ENCODE measurements at places on chromosomes 16 and 17.

DNA sequence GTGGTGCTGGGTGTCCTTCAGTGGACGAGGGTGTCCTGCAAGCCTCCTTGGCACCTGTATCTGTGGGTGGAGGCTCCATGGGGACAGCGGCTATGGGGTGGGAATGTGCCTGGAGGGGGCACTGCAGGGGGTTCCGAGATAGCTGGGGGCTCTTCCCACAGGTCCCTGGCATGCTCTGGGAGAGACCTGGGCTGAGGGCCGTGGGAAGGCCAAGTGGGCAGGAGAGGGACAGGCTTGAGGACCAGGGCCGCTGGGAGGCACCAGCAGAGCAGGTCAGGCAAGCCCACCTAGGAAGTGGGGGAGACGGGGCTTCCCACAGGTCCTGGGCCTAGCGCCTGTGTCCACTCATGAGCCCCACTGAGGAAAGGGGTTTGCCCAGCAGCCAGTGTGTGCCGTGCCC lies 9.7 kb downstream of the LRRC75A start:
- H3K4me3 ChIP-seq = no peak overlapping the region
- DNase-seq = no peak
- H3K27ac ChIP-seq = no peak overlapping the region
- peaks cover 7% of the 10 kb centered on the region for H3K4me1 ChIP-seq
- H3K36me3 ChIP-seq = no peaks in the 10 kb centered on the region

GRCh38 chr16:84103678-84104077 lies 13.1 kb downstream of the MBTPS1 start:
- no peak overlapping the region for H3K27ac ChIP-seq
- no peak overlapping the region for H3K4me3 ChIP-seq
- no peaks in the 10 kb centered on the region for H3K4me1 ChIP-seq

- H3K27me3 ChIP-seq = no peaks in the 10 kb centered on the region
- DNase-seq = no peak
- H3K27ac ChIP-seq = no peak within 1 kb of the TSS
These were observed at the start of gene CACNG3 for GRCh38 chr16:24255456-24256371. Gene CACNG3, plus strand, starts transcription at chr16:24256335. Its CDS starts 420 bp downstream, at chr16:24256755.

GRCh38 chr16:4358831-4359561 lies 7.9 kb upstream of the PAM16 start:
- no peaks in the 10 kb centered on the region for H3K4me1 ChIP-seq
- no peaks in the 10 kb centered on the region for H3K27me3 ChIP-seq
- H3K27ac ChIP-seq = no peak overlapping the region
- no peak for DNase-seq
- peaks cover 12% of the 10 kb centered on the region for H3K36me3 ChIP-seq

GRCh38 chr16:974611-975261 lies 4.0 kb upstream of the LMF1 start:
- H3K4me3 ChIP-seq = no peak overlapping the region
- H3K27me3 ChIP-seq = no peaks in the 10 kb centered on the region
- peak overlapping the region; percentile 84 for H3K27ac ChIP-seq
- H3K4me1 ChIP-seq = peaks cover 21% of the 10 kb centered on the region
- no peaks in the 10 kb centered on the region for H3K36me3 ChIP-seq

DNA sequence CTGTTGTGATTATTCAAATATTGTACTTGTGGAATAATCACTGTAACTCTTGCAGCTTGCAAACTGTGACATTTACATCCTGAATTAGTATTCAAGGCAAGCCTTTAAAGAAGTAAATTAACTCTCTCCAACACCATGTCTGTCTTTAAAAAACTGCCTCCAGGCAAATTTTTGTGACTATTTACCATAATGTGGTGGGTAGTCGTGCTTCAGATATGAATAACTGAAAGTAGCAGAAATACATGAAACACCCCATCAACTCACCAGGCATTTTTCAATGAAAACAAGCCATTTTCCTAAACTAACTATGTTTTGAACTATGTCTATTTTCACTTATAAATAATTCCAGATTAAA lies 217.4 kb upstream of the PSMD7 start:
- H3K27ac ChIP-seq = no peak overlapping the region
- no peaks in the 10 kb centered on the region for H3K27me3 ChIP-seq
- H3K36me3 ChIP-seq = no peaks in the 10 kb centered on the region
- DNase-seq = no peak
- no peak overlapping the region for H3K4me3 ChIP-seq

DNA sequence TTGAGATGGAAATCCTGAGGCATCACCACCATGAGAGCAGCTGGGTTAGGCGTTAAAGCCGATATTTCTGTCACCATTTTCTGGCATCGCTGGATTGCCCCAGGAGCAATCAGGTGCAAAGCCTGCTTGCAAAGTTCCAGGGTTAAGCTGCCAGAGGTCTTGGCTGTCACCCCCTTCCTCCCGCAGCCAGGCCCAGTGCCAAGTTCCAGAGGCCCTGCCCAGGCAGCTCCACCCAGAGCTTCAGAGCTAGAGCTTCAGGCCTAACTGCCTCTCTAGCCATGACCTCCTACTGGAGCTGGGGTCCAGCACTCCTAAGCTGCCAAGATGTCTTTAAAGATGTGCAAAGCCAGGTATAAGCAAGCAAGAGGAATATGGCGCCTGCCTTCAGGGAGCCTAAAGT lies 8.8 kb upstream of the TMEM238L start:
- H3K4me1 ChIP-seq = no peaks in the 10 kb centered on the region
- no peak for DNase-seq
- H3K27me3 ChIP-seq = no peaks in the 10 kb centered on the region
- H3K27ac ChIP-seq = no peak overlapping the region

- no peak overlapping the region for H3K4me3 ChIP-seq
- no peaks in the 10 kb centered on the region for H3K36me3 ChIP-seq
- no peak for DNase-seq
- H3K4me1 ChIP-seq = no peaks in the 10 kb centered on the region
- H3K27ac ChIP-seq = no peak overlapping the region
These were observed 189.9 kb downstream of the IRF8 start for GRCh38 chr16:86088816-86089215.

GRCh38 chr17:1006054-1006453 lies 9.1 kb downstream of the TIMM22 start:
- H3K27ac ChIP-seq = peak overlapping the region; percentile 74
- H3K36me3 ChIP-seq = peaks cover 49% of the 10 kb centered on the region
- no peak overlapping the region for H3K4me3 ChIP-seq
- DNase-seq = no peak

- no peaks in the 10 kb centered on the region for H3K36me3 ChIP-seq
- no peak for DNase-seq
- H3K27me3 ChIP-seq = no peaks in the 10 kb centered on the region
- H3K4me1 ChIP-seq = peaks cover 6% of the 10 kb centered on the region
- H3K27ac ChIP-seq = no peak overlapping the region
- H3K4me3 ChIP-seq = no peak overlapping the region
These were observed 93.3 kb downstream of the FOXL1 start for GRCh38 chr16:86671486-86672178.

GRCh38 chr16:70805787-70806186 lies 4.8 kb upstream of the VAC14 start:
- H3K4me1 ChIP-seq = no peaks in the 10 kb centered on the region
- H3K27me3 ChIP-seq = no peaks in the 10 kb centered on the region
- H3K36me3 ChIP-seq = no peaks in the 10 kb centered on the region
- H3K27ac ChIP-seq = no peak overlapping the region
- H3K4me3 ChIP-seq = no peak overlapping the region
- no peak for DNase-seq

GRCh38 chr17:28970879-28971278 lies 19.6 kb upstream of the PHF12 start:
- H3K27me3 ChIP-seq = no peaks in the 10 kb centered on the region
- no peaks in the 10 kb centered on the region for H3K4me1 ChIP-seq
- DNase-seq = no peak
- H3K4me3 ChIP-seq = no peak overlapping the region
- H3K36me3 ChIP-seq = no peaks in the 10 kb centered on the region
- no peak overlapping the region for H3K27ac ChIP-seq

- peak overlapping the region; percentile 92 for H3K27ac ChIP-seq
- H3K4me1 ChIP-seq = peaks cover 31% of the 10 kb centered on the region
- H3K4me3 ChIP-seq = no peak overlapping the region
These were observed 19.5 kb downstream of the HLF start for GRCh38 chr17:55284001-55284884.
